Activated CD8-positive, alpha-beta T cell treated with anti-CD3 and anti-CD28 coated beads, Interleukin-2, amount 10 ng/mL, durations not matched to agents 7 days and 5 days (primary cell): ENCODE measurements at places on chromosomes 16 and 17.

DNA sequence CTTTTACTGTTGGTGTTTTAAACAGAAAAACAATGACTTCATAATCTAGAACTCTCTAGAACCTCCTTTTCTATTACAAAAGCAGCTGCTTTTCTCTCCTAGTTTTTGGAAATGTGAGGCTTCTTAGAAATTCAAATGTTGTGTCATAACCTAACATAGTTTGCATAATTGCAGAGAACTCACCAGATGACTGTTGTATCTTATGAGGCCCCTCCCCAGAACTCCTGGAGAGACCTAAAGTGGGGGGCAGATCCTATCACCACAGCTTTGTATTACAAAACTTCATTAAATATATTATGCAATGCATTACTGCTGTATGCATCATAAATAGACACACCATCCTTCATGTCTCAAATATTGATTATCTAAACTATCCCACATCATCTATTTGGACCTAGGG, 538.7 kb upstream of the HSBP1 start:
- no peak for DNase-seq

DNA sequence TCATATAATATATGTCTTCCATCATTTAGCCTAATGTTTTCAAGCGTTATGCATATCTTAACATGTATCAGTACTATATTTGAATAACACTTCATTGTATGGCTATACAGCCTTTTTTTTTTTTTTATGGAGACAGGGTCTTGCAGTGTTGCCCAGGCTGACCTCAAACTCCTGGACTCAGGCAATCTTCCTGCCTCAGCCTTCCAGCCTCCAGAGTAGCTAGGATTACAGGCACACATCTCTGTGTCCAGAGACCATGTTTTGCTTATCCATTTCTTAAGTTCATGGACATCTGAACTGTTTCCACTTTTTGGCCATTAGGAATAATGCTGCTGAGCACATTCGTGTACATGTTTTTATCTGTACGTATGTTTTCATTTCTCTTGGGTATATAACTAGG, 7.8 kb downstream of the BPTF start:
- no peak for DNase-seq

- DNase-seq = peak; percentile 84
Measured at GRCh38 chr17:2064980-2065785, 10.3 kb downstream of the HIC1 start.

- no peak for DNase-seq
Measured at GRCh38 chr16:75267631-75268264, 16.3 kb upstream of the BCAR1 start.

- no peak for DNase-seq
Measured at GRCh38 chr16:25893332-25893731, 201.6 kb downstream of the HS3ST4 start.

GRCh38 chr17:66481271-66481670, 178.9 kb downstream of the PRKCA start:
- no peak for DNase-seq

DNA sequence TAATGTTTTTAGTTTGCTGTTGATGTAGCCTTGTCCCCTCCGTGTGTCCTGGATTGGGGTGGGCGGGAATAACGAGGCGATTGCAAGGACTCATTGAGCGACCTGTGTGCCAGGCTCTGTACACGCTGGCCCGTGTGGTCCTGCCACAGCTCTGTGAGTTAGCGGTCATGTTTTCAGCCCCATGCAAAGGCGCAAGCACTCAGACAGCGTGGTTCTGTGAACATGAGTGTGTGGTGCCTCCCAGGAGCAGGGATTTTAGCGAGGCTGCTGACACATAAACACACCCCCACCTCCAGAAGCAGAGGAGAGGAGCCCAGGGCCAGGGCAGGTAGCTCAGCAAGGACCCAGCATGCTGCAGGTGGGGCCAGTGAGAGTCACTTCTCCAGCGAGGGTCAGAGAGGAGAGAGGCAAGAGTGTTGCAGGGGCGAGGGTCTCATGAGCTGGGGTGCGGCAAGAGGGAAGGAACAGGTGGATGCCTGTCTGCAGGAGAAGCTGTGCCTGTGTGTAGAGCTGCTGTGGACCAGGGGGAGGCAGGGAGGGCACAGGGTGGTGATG, 115.3 kb downstream of the OR1D5 start:
- no peak for DNase-seq

- DNase-seq = no peak
Measured at GRCh38 chr16:4372578-4373355, 1.1 kb downstream of the VASN start.

DNA sequence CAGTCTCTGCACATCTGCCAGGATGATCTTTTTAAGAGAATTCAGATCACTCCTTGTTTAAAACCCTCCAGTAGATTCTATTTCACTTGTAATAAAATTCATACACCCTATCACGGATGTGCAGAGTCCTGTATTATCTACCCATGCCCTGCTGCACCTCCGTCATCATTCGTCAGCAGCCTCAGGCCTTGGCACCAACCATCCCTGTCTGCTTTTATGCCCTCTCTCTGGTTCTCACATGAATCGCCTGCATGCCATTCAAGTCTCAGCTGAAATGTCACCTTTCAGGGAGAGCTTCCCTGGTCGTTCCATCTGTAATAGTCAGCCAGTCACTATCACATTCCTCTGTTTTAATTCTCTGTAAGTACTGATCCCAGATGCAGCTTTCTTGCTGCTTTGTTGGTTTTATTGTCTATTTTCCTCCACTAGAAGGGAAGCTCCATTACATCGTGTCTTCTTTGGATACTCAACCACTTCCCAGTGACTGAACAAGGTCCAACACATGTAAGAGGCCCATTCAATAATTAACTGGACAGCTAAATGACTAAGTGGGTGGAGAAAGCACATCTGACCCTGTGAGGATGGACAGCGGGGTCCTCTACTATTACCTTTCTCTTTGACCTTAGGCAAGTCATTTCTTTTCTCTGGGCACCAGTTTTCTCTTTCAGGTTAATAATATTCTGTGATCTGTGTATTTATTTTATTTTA, 81.2 kb upstream of the GOT2 start:
- no peak for DNase-seq
